Esophagus muscularis mucosa (tissue), 4 donors: ENCODE measurements at places on chromosomes 13 and 19. TPM values are rescaled to one million over a fixed set of nuclear protein-coding genes. Genes with fewer than 3 reads are reported as not detected.

Gene LIM2
- not detected for total RNA-seq

Gene ZNF563
- 3.4 TPM for total RNA-seq

Gene ZNF841
- total RNA-seq: 11.3 TPM

Gene WDR18
- 27.5 TPM for total RNA-seq

Gene FCAR
- total RNA-seq: 1.4 TPM

Gene PLPP2
- 2.1 TPM for total RNA-seq

Gene TNNT1
- not detected for total RNA-seq

Gene OR7D2
- total RNA-seq: not detected

Gene URI1
- total RNA-seq: 67.8 TPM

DNA sequence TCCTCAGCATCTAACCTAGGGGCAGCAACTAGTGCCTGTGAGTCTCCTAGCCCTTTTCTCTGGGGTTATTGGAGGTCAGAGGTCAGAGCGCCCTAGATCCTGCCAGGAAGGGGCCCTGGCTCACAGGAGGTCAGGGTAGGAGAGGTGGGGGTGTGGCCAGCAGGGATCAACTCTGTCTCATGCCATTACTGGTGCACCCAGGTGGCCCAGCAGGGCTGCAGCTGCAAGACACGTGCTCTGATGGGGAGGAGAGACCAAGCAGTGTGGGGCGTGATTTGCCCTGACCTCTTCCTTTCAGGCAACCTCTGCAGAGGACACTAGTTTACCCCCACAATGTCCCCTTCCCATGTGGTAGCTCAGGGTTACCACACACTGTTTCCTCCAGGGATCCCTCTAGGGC, 73.3 kb upstream of the ZNF30 start:
- no peaks in the 10 kb centered on the region for H3K27me3 ChIP-seq
- H3K36me3 ChIP-seq: no peaks in the 10 kb centered on the region
- DNase-seq: no peak
- no peak overlapping the region for H3K4me3 ChIP-seq
- H3K27ac ChIP-seq: no peak overlapping the region

DNA sequence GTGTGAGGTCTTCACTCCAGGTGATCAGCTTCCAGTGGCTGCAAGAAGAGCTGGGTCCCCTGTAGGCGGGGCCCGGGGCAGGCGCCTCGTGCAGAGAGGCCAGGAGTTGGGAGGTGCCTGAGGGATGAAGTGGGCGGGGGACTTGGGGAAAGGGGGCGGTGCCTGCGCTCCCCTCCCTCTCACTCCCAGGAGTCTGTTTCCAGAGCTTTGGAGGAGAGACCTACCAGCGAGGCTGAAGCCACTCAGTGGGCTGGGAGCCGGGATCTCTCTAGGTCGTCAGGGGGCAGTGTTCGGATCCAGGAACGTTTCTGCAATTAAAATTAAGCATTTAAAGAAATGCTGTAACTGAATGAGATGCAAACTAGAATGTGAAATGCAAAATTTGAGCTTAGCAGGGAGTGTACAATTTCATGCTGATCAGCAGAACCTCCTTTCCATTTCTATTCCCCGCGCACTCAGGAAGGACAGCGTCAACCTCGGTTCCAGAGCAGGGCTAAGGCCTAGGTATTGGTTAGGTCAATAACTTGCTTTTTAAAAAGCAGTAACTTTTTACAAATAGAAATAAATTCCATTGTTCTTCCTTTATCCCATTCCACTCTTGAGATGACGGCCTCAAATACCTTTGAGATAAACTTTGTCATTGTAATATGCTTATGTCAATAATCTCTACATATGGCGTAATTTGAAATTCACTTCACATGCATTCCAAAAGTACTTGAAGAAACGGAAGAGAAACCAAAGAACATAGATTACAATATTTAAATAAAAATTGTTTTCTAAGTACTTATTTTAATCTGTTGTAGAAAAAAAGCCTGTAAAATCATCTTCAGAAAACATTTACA, 11.6 kb downstream of the ZNF160 start:
- no peak overlapping the region for H3K4me3 ChIP-seq
- no peaks in the 10 kb centered on the region for H3K27me3 ChIP-seq
- peaks cover 42% of the 10 kb centered on the region for H3K36me3 ChIP-seq

- H3K36me3 ChIP-seq: no peaks in the 10 kb centered on the region
- peaks cover 29% of the 10 kb centered on the region for H3K4me1 ChIP-seq
- H3K4me3 ChIP-seq: peak overlapping the region; percentile 79
- no peaks in the 10 kb centered on the region for H3K27me3 ChIP-seq
- no peak for DNase-seq
These were observed 702 bp upstream of the EPSTI1 start for GRCh38 chr13:42992764-42993122.

DNA sequence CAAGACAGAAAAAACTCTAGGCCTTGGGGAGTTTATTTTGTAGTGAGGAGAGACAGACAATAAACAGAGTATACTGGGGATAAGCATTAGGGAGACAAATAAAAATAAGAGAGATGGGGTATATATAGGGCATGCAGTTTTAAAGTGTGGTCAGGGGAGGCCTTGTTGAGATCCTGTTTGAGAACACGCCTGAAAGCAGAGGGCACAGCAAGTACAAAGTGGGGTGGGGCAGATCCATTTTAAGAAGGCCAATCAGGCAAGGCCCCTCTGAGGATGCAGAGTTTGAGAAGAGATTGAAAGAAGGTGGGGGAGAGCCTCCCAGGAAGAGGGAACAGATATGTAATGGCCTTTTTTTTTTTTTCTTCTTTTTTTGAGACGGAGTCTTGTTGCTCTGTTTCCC, 2.1 kb downstream of the PPP2R1A start:
- H3K4me3 ChIP-seq: no peak overlapping the region
- DNase-seq: no peak
- peaks cover 21% of the 10 kb centered on the region for H3K36me3 ChIP-seq
- H3K27me3 ChIP-seq: no peaks in the 10 kb centered on the region
- peak overlapping the region; percentile 96 for H3K27ac ChIP-seq

- peaks cover 41% of the 10 kb centered on the region for H3K4me1 ChIP-seq
- H3K27me3 ChIP-seq: no peaks in the 10 kb centered on the region
- H3K4me3 ChIP-seq: peak overlapping the region; percentile 91
- DNase-seq: no peak
These were observed 708 bp upstream of the ESD start for GRCh38 chr13:46797501-46798237.

GRCh38 chr19:42197375-42197817, 20.1 kb downstream of the DEDD2 start:
- no peak for DNase-seq
- H3K4me3 ChIP-seq: no peak overlapping the region
- H3K4me1 ChIP-seq: peaks cover 26% of the 10 kb centered on the region
- H3K36me3 ChIP-seq: peaks cover 20% of the 10 kb centered on the region
- no peak overlapping the region for H3K27ac ChIP-seq

- H3K27ac ChIP-seq: no peak overlapping the region
- no peak overlapping the region for H3K4me3 ChIP-seq
- H3K4me1 ChIP-seq: no peaks in the 10 kb centered on the region
- H3K27me3 ChIP-seq: no peaks in the 10 kb centered on the region
- DNase-seq: no peak
- no peaks in the 10 kb centered on the region for H3K36me3 ChIP-seq
These were observed 21.6 kb downstream of the IL12RB1 start for GRCh38 chr19:18065173-18065495.

DNA sequence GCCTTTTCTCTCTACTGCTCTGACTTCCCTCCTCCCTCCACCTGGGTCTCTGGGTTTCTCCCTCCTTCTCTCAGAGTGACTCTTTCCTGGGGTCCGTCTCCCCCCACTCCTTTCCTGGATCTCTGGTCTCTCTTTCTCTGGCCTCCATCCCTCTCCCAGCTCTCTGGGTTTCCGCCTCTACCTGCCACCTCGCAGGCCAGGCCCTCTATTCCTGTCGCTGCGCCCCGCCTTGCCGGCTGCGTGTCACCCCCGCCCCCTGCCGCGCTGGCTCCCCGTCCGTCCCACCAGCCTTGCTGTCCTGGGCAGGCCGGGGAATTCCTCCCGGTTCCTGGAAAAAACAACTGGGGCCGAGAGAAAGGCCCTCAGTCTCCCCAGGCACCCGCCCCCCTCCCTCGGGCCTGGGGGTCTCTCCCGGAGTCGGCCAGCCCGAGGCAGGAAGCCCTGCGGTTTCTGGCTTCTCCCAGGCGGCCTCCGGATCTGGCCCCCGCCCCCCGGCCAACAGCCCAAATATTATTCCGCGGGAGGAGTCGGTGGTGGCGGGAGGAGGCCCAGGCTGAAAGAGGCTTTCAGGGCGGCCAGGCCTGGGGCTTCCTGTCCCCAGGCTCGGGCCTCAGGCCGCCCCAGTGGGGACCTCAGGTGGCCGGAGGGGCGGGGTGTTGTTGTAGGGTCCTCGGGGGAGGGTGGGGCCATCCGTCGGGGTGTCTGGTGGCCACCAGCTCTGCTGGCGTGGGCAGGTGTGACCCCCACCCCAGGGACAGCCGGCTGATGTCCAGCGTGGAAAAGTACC, 9.3 kb downstream of the IRF2BP1 start:
- no peaks in the 10 kb centered on the region for H3K27me3 ChIP-seq
- H3K27ac ChIP-seq: peak overlapping the region; percentile 53
- H3K4me1 ChIP-seq: peaks cover 11% of the 10 kb centered on the region
- DNase-seq: no peak

GRCh38 chr19:16952046-16952445, 63.2 kb downstream of the F2RL3 start:
- H3K27ac ChIP-seq: no peak overlapping the region
- H3K4me3 ChIP-seq: no peak overlapping the region
- DNase-seq: no peak
- H3K27me3 ChIP-seq: no peaks in the 10 kb centered on the region
- no peaks in the 10 kb centered on the region for H3K36me3 ChIP-seq

DNA sequence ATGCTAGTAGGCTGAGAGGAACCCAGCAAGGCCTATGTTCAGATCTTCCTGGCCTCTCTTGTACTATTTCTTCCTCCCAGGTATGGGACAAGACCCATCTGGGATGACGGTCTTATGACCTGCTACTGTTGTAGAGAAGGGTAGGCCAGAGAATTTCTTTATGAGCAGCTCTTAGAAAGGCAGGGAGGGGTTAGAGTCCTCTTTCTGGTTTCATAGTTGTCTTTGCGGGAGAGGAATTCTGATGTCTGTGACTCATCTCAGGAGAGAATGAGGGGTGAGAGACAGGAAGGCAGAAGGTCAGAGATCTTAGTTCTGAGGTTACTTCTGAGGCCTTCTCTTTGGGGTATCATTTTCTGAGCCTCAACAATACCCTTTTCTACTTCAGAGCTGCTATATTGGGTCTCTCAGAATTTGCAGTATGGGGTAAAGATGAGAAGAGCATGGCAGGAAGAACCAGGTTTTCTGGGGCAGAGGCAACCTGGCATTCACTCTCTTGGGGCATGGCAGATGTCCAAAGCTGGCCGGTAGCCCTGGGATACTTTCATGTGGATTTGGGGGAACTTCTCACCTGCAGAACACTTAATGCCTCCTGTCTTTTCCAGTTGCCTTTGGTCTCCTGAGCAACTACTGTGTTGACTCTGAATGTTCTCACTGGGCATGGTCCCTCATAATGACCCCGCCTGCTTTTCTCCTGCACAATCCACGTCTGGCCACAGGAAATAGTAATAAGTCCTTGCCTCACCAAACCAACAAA, 154.4 kb downstream of the GGACT start:
- no peak for DNase-seq
- no peaks in the 10 kb centered on the region for H3K4me1 ChIP-seq
- no peaks in the 10 kb centered on the region for H3K36me3 ChIP-seq
